ENCODE measurements at places on chromosomes 1 and 21.

- no peak for DNase-seq
Measured at GRCh38 chr1:47708019-47708535, 270.2 kb downstream of the FOXD2 start.

DNA sequence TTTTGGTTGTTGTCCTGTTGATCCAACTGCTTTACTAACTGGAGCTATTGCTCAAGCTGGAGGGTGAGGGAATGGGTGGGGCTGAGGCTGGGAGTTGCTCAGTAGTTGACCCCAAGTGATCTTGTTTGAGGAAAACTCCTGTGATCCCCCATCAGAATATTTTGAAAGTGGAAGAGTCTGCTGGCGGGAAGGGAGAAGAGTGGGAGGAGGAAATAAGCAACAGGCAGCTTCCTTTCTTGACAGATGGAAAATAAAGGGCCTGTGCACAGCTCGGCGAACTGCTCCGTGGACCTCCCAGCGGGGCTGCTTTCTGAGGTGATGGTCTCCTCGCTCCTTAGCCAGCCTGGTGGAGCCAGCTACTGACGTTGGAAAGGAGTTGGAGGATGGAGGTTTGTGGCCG, 199.1 kb upstream of the LMO4 start:
- DNase-seq = no peak

DNA sequence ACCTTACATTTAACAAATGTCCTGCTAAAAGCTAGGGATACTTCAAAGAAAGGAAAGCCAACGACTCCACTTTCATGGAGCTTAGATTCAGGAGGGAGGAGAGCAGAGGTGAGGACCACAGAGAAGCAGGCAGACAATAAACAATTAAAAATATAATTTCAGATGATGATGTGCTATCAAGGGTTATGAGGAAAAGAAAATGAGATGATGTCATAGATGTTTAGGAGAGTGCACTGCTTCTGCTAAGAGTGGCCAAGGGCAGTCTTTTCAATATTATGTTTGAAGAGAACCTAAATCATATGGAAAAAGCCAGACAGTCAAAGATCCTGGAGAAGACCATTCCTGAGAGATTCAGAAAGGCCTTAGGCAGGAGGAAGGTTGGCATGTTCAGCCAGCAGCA, 66.6 kb upstream of the HOOK1 start:
- DNase-seq = no peak

GRCh38 chr1:194295685-194296084, 1109.3 kb upstream of the B3GALT2 start:
- no peak for DNase-seq

GRCh38 chr1:111203681-111204200, 3.3 kb upstream of the DENND2D start:
- DNase-seq = peak; percentile 77

DNA sequence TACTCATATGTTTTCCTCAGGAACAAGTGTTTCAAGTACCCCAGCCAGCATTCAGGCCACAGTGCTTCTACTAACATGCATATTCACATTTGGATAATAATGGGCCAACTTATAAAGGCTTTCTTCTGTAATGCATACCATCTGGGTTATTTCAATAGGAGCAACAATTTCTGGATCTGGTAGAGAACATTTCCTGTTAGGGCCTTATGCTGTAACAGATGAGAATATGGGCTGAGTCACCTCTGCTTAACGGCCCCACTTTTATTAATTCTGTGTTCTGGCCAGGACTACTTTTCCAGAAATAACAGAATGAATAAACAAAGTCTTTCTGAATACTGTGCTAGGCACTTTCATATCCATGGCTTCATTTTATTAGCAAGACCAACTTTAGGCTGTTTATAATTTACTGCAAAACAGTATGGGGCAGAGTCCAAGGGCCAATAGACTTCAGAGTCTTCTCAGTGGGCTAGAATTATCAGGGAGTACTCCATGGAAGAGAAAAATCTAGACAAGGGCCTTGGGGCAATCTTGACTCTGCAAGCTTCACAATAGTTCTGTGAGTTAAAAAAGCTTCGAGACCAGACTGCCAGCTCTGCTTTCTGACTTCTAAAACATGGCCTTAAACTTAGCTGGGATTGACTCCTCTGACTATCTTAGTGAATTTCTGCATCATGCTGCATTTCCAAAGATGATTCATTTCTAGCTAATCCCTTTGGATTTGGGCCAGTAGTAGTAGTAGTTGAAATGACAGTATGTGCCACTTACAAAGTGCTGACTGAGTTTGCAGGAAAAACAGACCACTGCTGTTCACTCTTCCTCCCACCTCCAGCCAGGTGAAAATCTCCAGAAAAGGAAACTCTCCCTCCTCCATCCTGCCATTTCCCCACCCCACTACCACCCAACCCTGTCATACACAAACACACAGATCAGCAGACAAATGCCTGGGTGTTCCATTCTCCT, 8.2 kb upstream of the SSX2IP start:
- no peak for DNase-seq

- DNase-seq = no peak
Measured at GRCh38 chr1:218205721-218206120, 79.4 kb upstream of the RRP15 start.
